ENCODE measurements at places on chromosomes 7 and 10.

GRCh38 chr7:116315803-116316202, 105.5 kb downstream of the TES start:
- no peak for DNase-seq

DNA sequence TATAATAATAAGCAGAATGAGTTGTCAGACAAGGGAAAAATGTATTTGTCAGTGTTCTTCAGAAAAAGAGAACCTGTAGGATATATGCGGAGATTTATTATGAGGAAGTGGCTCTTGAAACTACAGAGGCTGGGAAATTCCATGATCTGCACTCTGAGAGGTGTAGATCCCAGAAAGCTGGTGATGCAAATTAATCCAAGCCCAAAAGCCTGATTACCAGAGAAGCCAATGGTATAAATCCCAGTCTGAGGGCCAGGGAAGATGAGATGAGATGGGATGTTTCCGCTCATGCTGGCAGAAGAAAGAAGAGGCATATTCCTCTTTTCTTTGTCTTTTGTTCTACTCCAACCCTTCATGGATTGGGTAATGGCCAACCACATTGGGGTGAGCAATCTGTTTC, 732.8 kb upstream of the IGFBP3 start:
- no peak for DNase-seq

DNA sequence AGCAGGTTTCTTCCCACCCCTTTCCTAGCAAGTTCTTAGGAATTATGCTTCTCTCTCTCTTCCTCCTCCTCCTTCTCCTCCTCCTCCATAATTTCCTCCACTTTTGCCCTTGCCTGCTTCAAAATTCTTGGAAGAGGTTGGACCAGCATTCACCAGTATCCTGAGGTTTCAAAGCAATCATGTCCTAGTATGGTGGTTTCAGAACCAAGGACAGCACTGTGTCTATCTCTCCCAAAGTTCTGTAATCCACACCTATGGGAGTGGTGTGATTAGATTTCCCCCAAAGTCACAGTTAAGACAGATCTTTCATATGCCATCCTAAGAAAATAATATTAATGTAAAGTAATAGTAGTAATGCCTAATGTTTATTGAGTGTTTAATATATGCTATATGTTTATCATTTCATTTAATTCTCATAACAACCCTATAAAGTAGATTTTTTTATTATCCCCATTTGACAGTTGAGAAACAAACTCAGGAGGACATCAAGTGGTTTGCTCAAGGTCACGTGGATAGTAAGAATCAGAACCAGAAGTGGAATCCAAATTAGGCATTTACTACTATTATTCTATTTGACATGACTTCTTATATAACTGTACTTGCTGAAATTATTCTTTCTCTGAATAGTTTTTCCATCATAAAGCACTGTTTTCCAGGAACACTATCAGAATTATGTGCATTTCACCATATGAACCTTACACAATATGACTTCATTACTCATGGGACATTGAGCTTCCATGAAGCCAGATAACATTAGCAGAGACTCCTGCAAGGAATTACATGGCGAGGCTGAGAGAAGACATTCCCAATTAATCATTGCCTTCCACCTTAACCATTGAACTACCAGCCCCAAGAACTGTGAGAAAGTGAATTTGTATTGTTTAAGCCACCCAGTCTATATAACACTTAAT, 91.4 kb downstream of the IPMK start:
- no peak for DNase-seq

GRCh38 chr10:785861-786214, 96.4 kb upstream of the DIP2C start:
- DNase-seq = no peak

GRCh38 chr10:62735464-62736167, 68.9 kb upstream of the ADO start:
- no peak for DNase-seq

- DNase-seq = no peak
Measured at GRCh38 chr7:28988091-28988490, 30.0 kb upstream of the TRIL start.
